CD4-positive, alpha-beta memory T cell (primary cell): ENCODE measurements at places on chromosomes 12 and 14. TPM values are rescaled to one million over a fixed set of nuclear protein-coding genes. Genes with fewer than 3 reads are reported as not detected.

NKX2-1 gene
- total RNA-seq, result not detected

SLC2A14 gene
- 3.5 TPM for total RNA-seq

RFLNA gene
- not detected for total RNA-seq

PPP4R4 gene
- 6.3 TPM for total RNA-seq

ZNF140 gene
- total RNA-seq, result 28.2 TPM

PRKD1 gene
- not detected for total RNA-seq

AMN gene
- 7.1 TPM for total RNA-seq

GPRC5D gene
- total RNA-seq, result not detected

GRCh38 chr12:100857971-100858370, 63.4 kb downstream of the ANO4 start:
- no peaks in the 10 kb centered on the region for H3K4me1 ChIP-seq
- DNase-seq, result no peak
- H3K4me3 ChIP-seq, result no peak overlapping the region
- no peak overlapping the region for H3K27ac ChIP-seq
- no peaks in the 10 kb centered on the region for H3K36me3 ChIP-seq
- H3K27me3 ChIP-seq, result no peaks in the 10 kb centered on the region

DNA sequence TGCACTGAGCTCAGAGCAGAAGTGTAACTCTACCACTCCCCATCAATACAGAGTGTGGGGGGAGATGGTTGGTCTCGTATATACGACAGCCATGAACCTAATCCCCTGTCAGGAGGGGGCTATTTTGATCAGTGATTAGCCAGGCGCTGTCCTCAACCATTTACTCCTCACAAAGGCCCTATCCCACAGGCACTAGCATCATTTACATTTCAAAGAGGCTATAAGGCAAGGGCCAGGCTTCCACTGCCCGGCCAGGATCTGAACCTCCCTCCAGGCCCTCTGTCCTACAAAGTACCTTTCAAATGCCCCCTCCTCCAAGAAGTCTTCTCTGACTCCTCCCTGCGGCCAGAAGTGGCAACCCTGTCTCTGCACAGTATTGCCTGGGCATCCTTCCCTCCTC, 74.7 kb downstream of the ITPK1 start:
- DNase-seq, result no peak
- no peaks in the 10 kb centered on the region for H3K36me3 ChIP-seq
- H3K4me3 ChIP-seq, result no peak overlapping the region
- H3K27ac ChIP-seq, result no peak overlapping the region
- no peaks in the 10 kb centered on the region for H3K27me3 ChIP-seq
- peaks cover 5% of the 10 kb centered on the region for H3K4me1 ChIP-seq

- no peak overlapping the region for H3K27ac ChIP-seq
- H3K4me3 ChIP-seq, result no peak overlapping the region
- H3K4me1 ChIP-seq, result no peaks in the 10 kb centered on the region
These were observed 7.2 kb downstream of the ANKS1B start for GRCh38 chr12:99977550-99977949.

- H3K4me1 ChIP-seq, result no peaks in the 10 kb centered on the region
- no peak overlapping the region for H3K4me3 ChIP-seq
- DNase-seq, result no peak
- no peaks in the 10 kb centered on the region for H3K27me3 ChIP-seq
- H3K36me3 ChIP-seq, result no peaks in the 10 kb centered on the region
These were observed 118.2 kb downstream of the SCARB1 start for GRCh38 chr12:124745465-124745890.
